ENCODE measurements at places on chromosomes 5 and 9. TPM values are rescaled to one million over a fixed set of nuclear protein-coding genes. Genes with fewer than 3 reads are reported as not detected.

DNA sequence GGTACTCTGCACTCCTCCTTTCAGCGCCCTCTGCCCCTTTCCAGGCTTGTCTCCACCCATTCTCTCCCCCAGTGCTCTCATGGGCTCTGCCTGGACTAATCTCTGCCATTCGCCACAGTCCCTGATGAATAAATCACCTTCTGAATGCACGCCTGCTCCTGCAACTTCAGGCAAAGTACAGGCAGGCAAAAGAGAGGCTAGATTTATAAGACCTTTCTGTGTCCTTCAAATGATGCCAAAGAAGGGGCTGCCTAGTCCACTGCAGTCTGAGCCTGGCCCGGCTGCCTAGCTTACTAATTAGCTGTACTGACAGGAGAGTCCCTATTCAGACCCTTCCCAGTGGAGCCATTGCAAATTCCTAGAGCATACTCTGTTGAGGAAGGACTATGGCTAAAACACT lies 7.4 kb downstream of the FGF1 start:
- no peaks in the 10 kb centered on the region for H3K27me3 ChIP-seq
- DNase-seq = no peak
- H3K36me3 ChIP-seq = no peaks in the 10 kb centered on the region
- no peaks in the 10 kb centered on the region for H3K4me1 ChIP-seq
- H3K4me3 ChIP-seq = no peak overlapping the region

DNA sequence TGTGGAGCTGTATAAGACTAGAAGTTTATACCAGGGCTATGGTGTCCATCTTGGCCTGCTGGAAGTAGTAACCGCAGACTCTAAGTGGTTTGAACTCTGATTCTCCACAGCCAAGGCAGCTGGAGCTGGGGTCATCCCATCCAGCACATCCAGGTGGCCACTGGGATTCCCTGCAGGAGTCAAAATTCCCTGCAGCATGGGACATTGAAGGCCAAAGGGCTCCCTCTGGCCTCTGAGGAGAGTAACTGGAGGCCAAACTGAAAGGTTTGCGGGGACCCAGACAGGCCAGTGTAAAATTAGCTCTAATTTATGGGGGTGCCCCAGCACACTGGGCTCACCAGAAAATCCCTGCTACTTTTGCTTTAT lies 12.2 kb upstream of the PRXL2C start:
- no peak for DNase-seq
- H3K4me3 ChIP-seq = no peak overlapping the region
- H3K27ac ChIP-seq = no peak overlapping the region
- H3K4me1 ChIP-seq = no peaks in the 10 kb centered on the region

DNA sequence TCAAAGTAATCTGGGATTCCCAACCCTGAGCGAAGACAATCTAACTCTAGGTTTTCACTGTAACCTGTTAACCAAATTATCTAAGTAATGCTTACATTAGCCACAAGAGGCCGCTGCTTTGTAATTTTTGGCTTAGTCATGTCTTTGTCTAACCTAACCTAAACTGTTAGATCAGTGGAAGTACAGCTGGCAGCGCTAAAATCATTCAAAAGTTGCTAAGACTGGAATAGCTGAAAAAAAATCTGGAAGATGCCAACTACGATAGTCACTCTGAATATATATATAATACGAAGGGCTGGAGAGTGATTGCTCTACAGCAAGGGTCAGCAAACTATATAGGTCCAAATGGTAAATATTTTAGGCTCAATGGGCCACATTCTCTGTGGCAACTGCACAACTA lies 60.2 kb downstream of the FBXO38 start:
- no peaks in the 10 kb centered on the region for H3K27me3 ChIP-seq
- no peak overlapping the region for H3K4me3 ChIP-seq
- no peaks in the 10 kb centered on the region for H3K4me1 ChIP-seq
- H3K36me3 ChIP-seq = peaks cover 5% of the 10 kb centered on the region
- no peak overlapping the region for H3K27ac ChIP-seq

DNA sequence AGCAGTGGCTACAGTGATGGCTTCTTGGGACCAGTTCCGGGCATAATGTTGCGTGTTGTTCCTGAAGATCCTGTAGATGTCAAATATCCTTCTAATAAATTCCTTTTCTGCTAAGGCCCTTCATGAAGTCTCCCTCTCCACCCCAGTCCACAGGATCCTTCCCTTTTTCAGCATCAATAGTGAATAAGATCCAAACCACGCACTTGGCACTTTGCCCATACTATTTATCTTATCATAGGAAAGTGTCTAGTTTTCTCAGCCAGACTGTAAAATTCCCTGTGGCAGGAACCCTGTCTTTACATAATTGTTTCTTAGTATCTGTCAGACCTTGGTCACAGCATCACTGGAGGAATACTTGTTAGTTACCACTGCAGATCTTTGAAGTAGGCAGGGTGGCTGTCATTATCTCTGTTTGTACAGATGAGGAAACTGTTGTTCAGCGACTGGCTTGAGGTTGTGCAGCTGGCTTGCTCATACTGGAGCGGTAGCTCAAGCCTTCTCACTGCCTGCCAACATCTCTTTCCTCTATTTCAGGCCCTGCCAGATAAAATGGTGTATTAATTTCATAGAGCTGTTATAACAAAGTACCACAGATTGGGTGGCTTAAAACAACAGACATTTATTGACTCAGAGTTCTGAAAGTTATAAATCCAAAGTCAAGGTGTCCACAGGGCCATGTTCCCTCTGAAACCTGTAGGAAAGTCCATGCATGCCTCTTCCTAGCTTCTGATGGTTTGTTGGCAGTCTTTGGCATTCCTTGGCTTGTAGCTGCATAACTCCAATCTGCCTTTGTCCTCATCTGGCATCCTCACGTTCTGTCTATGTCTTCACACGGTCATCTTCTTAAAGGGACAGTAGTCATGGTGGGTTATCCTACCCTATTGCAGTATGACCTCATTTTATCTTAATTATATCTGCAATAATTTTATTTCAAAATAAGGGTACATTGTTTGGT lies 33.5 kb upstream of the APC start:
- no peaks in the 10 kb centered on the region for H3K27me3 ChIP-seq
- H3K4me3 ChIP-seq = no peak overlapping the region

DNA sequence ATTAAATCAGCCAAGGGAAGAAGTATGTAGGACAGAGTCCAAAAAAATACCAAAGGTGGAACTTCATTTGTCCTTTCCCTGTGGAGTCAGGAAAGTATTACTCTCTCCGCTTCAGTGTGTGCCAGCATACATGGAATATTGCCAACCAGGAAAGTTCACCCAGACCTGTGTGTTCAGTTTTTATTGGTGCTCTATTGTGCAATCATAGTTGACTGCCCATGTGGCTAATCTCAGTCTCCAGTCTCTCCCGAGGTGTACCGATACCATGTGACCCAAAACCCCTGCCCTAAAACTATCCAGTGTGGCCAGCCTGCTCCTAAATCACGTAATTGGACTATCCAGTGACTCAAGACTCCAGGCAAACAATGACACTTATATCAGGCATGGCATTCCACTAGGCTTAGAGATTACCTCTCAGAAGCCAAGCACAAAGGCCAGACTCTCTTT lies 38.8 kb downstream of the NFX1 start:
- peaks cover 23% of the 10 kb centered on the region for H3K36me3 ChIP-seq
- no peak overlapping the region for H3K27ac ChIP-seq
- no peak overlapping the region for H3K4me3 ChIP-seq
- H3K4me1 ChIP-seq = no peaks in the 10 kb centered on the region
- no peaks in the 10 kb centered on the region for H3K27me3 ChIP-seq

Gene BHMT2
- not detected for total RNA-seq

GRCh38 chr5:5751987-5752386 lies 329.5 kb downstream of the ICE1 start:
- H3K27me3 ChIP-seq = no peaks in the 10 kb centered on the region
- H3K36me3 ChIP-seq = no peaks in the 10 kb centered on the region
- no peak overlapping the region for H3K4me3 ChIP-seq
- no peaks in the 10 kb centered on the region for H3K4me1 ChIP-seq

DNA sequence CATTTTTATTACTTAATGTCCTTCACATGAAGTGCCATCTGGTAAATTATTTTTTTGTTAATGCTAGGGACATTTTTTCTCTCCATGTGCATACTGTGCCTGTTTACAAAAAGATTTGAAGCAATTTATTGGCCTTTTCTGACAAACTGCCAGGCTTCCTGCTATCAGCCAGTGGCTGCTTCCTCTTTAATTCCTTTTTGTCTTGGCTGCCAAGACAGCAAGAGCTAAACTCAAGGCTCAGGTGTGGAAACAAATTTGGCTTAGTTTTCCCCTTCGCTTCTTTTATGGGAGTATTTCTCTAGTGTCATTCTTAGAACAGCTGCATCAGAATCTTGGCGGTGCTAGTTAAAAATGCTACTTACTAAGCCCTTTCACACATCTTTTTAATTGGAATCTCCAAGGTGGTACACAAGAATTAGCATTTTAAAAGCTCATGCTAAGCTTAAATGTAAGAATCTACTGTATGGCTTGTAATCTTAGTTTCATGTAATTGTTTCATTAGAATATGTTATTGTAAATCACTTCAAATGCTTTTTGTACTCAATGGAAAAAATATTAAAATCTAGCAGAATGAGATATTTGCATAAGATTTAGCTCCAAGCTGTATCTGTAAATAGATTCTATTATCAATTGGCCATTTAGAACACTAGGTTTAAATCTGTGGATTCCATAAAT lies 134.2 kb upstream of the RASGRF2 start:
- H3K4me3 ChIP-seq = no peak overlapping the region
- no peaks in the 10 kb centered on the region for H3K36me3 ChIP-seq
- no peak for DNase-seq
- no peak overlapping the region for H3K27ac ChIP-seq
- no peaks in the 10 kb centered on the region for H3K4me1 ChIP-seq

GRCh38 chr5:120600639-120601038 lies 136.5 kb downstream of the PRR16 start:
- H3K27me3 ChIP-seq = no peaks in the 10 kb centered on the region
- DNase-seq = no peak
- H3K4me3 ChIP-seq = no peak overlapping the region
- H3K27ac ChIP-seq = no peak overlapping the region

GRCh38 chr5:119367502-119368237 lies 11.9 kb downstream of the TNFAIP8 start:
- no peak overlapping the region for H3K27ac ChIP-seq
- H3K4me1 ChIP-seq = peaks cover 75% of the 10 kb centered on the region
- H3K27me3 ChIP-seq = no peaks in the 10 kb centered on the region
- peak; percentile 16 for DNase-seq

Gene CD72
- 6.5 TPM for total RNA-seq

Gene TMEM174
- total RNA-seq = not detected

Gene ITGA2
- total RNA-seq = 2.8 TPM

DNA sequence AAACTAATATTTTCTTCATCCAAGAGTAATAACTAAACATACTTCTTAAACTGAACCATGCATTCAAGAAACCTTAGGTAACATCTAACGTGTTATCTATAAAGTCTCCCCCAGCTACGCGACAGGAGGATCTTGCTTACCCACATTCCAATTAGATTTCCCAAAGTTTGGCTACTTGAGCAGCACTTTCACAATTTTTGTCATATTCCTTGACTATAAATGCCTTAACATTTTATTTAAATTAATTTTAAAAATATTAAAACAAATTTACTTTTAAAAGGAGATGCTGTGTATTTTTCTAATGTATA lies 25.3 kb upstream of the IFNE start:
- no peaks in the 10 kb centered on the region for H3K27me3 ChIP-seq
- DNase-seq = no peak
- no peak overlapping the region for H3K27ac ChIP-seq
- no peaks in the 10 kb centered on the region for H3K36me3 ChIP-seq

Data from CD8-positive, alpha-beta memory T cell (primary cell).